ENCODE measurements at places on chromosomes 1 and 21. TPM values are rescaled to one million over a fixed set of nuclear protein-coding genes. Genes with fewer than 3 reads are reported as not detected.

SMPDL3B gene
- total RNA-seq: not detected

DNA sequence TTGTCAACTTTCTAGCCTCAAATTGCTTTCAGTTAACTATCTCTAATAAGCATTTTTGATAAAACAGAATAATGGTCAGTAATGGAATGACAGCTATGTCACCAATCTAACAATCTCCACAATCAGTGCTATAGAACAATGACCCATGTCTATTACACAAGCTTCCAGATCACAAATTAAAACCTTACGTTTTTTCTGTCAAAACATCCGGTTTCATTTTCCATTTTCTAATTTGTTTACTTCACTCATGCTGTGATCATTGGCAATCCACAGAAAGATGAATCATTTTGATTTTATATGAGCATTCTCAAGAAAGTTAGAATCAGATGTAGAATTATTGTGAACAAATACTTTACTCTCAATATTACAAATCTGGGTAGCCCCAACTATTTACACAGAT, 80.3 kb downstream of the KCNT2 start:
- no peaks in the 10 kb centered on the region for H3K27me3 ChIP-seq
- H3K36me3 ChIP-seq: no peaks in the 10 kb centered on the region
- no peaks in the 10 kb centered on the region for H3K4me1 ChIP-seq
- no peak overlapping the region for H3K4me3 ChIP-seq
- no peak overlapping the region for H3K27ac ChIP-seq

FALEC gene
- total RNA-seq: 0.60 TPM

DNA sequence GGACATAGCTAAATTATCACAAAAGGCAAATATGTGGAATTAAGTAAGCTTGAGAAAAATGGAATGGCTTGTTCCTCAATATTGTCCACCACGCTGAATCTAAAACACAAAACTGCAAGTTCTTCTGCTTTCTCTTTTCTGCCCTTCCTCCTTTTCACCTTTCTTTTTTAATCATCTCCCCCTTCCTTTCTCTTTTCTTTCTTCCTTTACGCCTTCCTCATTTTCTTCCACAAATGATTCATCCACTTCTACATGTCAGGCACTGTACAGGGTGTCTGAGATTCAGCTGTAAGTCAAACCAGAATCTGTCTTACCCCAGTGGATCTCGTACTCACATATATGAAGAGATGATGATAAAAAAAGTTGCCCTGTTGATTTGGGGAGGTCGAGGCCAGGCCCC, 1182.5 kb downstream of the MRPL39 start:
- H3K4me3 ChIP-seq: no peak overlapping the region
- no peaks in the 10 kb centered on the region for H3K36me3 ChIP-seq
- peaks cover 15% of the 10 kb centered on the region for H3K4me1 ChIP-seq
- no peaks in the 10 kb centered on the region for H3K27me3 ChIP-seq

GPR37L1 gene
- total RNA-seq: 0.20 TPM

DNA sequence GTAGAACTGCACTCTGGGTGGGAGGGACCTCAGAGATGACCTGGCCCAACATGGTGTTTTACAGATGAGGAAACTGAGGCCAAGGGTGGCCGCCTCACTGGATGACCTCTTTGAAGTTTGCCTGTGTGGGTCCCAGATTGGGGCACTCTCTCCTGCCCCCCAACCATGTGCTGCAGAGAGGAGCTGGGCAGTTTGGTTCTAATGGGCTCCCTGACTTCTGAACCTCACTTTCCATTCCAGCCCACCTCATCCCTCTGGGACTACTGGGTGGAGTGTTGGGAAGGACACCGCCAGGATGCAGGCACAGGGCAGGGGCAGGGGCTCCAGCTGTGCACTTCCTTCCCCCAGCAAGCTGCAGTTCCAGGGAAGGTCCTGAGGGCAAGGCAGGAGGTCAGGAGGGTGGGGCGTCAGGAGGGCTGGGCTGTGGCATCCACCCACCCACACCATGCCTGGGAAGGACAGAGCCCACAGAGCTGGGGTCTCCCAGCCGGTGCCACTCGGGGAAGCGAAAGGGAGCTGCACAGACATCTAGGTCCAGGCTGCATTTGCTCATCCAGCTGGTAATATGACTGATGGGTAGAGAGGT, 10.3 kb upstream of the EPS8L3 start:
- H3K4me3 ChIP-seq: no peak overlapping the region
- H3K4me1 ChIP-seq: no peaks in the 10 kb centered on the region
- no peaks in the 10 kb centered on the region for H3K27me3 ChIP-seq
- H3K36me3 ChIP-seq: no peaks in the 10 kb centered on the region

DNA sequence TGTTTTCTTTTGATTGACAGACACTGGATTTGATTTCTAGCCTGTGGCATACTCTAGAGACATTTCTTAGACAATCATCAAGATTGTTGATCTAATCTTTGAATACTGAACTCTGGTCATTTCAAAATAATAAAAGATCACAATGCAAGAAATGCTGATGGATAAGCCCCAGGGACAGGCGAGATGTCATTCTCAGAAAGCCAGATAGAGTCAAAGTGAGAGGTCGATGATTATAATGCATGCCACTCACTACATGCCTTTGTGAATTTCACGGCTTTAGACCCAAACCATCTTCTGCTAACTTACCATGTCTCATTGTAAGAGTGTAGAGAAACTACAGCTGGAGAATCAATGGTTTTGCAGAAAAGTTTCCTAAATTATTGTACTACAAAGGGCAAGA, 257.1 kb downstream of the DYRK1A start:
- H3K4me3 ChIP-seq: no peak overlapping the region

- no peaks in the 10 kb centered on the region for H3K27me3 ChIP-seq
- H3K36me3 ChIP-seq: no peaks in the 10 kb centered on the region
- peak overlapping the region; percentile 76 for H3K4me3 ChIP-seq
Observed at GRCh38 chr1:81802457-81802706, 1.6 kb downstream of the ADGRL2 start.

DNA sequence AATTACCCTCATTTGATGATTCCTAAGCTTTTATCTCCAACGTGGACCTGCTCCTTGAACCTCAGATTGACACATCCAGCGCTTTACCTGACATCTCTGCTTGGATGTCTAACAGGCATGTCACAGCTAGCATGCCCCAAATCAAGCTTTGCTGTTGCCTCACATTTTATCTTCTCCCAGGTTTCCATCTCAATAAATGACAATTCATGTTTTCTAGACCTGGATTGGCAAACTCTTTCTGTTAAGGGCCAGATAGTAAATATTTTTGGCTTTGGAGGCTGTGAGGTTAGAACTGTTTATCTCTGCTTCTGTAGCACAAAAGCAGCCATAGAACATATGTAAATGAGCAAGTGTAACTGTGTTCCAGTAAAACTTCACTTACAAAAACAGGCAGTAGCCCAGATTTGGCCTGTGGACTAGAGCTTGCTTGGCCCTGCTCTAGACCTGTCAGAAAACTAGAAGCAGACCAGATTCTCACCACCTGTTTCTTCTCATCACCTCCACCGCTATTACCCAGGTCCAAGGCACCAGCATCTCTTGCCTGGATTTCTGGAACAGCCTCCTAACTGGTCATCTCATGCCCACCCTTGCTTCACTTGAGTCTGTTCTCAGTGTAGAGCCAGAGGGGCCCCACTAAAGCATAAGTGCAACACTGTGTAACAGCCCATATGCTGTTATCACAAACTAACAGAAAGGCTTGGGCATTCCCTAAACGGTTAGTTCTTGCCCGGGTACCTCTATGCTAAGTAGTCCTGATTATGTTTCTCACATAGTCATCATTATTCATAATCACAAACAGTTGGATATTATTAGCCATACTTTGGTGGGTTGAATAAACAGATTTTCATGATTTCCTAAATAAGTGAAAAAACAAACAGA, 42.3 kb downstream of the UBE4B start:
- no peaks in the 10 kb centered on the region for H3K27me3 ChIP-seq
- H3K36me3 ChIP-seq: no peaks in the 10 kb centered on the region
- DNase-seq: no peak

GRCh38 chr1:10852486-10852885, 56.0 kb upstream of the CASZ1 start:
- peaks cover 6% of the 10 kb centered on the region for H3K4me1 ChIP-seq
- H3K27me3 ChIP-seq: no peaks in the 10 kb centered on the region
- no peak overlapping the region for H3K4me3 ChIP-seq
- H3K36me3 ChIP-seq: no peaks in the 10 kb centered on the region

DCDC2B gene
- total RNA-seq: not detected

- DNase-seq: no peak
- H3K27ac ChIP-seq: no peak overlapping the region
Observed at GRCh38 chr1:36531833-36532232, 49.1 kb upstream of the CSF3R start.

- no peaks in the 10 kb centered on the region for H3K36me3 ChIP-seq
- H3K4me1 ChIP-seq: peaks cover 47% of the 10 kb centered on the region
- no peak for DNase-seq
- H3K27ac ChIP-seq: peak overlapping the region; percentile 86
- H3K4me3 ChIP-seq: no peak overlapping the region
Observed at GRCh38 chr21:32523988-32524719, 61.2 kb downstream of the TCP10L start.

PIP5K1A gene
- 34.0 TPM for total RNA-seq

GRCh38 chr1:237041795-237042525, at the start of gene RYR2:
TSS of gene RYR2 (plus strand) at chr1:237042184. CDS start at chr1:237042522, 338 bp downstream.
- H3K4me1 ChIP-seq: no peaks in the 10 kb centered on the region
- H3K4me3 ChIP-seq: peak within 1 kb of the TSS; percentile 75
- H3K36me3 ChIP-seq: no peaks in the 10 kb centered on the region
- H3K27me3 ChIP-seq: peaks cover 4% of the 10 kb centered on the region
- peak within 1 kb of the TSS; percentile 96 for H3K27ac ChIP-seq
- DNase-seq: peak; percentile 57

GRCh38 chr21:17527711-17528110, 14.9 kb downstream of the CXADR start:
- H3K36me3 ChIP-seq: no peaks in the 10 kb centered on the region
- H3K4me1 ChIP-seq: no peaks in the 10 kb centered on the region
- H3K27me3 ChIP-seq: no peaks in the 10 kb centered on the region
- no peak overlapping the region for H3K4me3 ChIP-seq
- DNase-seq: no peak

DNA sequence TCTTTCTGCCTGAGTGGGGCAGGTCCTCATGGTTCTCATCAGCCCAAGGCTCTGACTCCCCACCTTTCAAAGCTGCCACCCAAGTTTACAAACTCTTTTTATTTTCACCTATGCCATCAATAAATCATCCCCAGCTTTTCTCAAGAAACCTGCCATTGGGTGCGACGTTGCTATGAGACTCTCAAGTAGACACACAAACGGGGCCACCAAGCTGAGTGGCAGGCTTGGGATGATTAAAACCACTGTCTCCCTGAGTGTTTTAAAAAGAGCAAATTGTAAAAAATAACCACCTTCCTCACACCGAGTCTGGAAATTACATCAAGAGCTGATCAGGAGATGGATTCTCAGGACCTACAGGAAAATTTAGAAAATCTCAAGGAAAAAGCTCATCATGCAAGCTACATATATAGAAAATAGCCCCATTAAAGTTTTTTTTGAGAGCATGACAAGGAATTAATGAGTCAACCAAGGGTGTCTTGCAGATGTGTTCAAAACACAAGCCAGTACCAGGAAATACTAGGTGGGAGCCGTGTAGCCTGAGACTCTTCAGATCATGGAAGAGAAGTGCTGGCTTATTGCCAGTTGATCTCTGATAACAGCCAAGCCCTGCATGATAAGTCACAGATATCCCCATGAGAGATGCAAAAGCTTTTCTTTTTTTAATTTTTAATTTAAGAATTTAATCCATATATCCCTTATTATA, 158.4 kb upstream of the BACE2 start:
- no peak overlapping the region for H3K4me3 ChIP-seq
- H3K27ac ChIP-seq: no peak overlapping the region
- H3K4me1 ChIP-seq: no peaks in the 10 kb centered on the region
- DNase-seq: no peak
- no peaks in the 10 kb centered on the region for H3K36me3 ChIP-seq

DENND4B gene
- 38.4 TPM for total RNA-seq

HAO2 gene
- total RNA-seq: not detected

DNA sequence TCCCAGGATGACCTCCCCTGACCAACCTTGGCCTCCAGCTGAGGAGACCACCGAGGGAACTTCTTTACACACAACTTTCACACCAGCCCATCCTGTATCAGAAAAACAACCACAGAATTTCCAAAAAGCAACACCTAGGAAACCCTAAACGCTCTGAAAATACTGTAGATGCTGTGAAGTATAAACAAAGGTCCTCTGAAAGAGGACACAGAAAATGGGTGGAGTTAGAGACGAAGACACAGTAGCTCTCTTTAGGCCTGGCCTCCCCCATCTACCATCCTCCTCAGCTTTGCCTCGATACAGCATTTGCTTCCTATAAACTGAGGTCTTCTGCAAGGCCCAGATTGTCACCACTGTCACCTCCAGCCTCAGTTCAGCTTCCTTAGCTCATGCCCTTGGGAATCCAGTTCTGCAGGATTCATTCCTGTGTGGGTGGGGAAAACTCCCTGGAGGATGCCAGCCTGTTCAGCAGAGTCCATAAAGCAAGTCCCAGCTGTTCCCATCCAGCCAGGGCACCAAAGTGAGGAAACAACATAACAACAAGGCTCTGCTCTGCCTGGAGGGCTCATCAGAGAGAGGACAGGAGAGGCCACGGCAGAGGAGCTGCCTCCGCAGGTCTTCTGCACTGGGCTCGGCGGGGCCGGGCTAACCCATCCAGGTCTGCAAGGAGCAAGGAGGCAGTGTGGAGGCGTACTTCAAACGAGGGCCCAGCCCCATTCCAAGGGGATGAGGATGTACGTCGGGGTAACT, 15.0 kb downstream of the PIK3C2B start:
- DNase-seq: no peak
- no peak overlapping the region for H3K4me3 ChIP-seq
- no peaks in the 10 kb centered on the region for H3K36me3 ChIP-seq
- H3K4me1 ChIP-seq: peaks cover 27% of the 10 kb centered on the region
- H3K27ac ChIP-seq: no peak overlapping the region

- H3K27ac ChIP-seq: no peak overlapping the region
- no peak for DNase-seq
- no peaks in the 10 kb centered on the region for H3K27me3 ChIP-seq
Observed at GRCh38 chr1:215987092-215987875, 420.2 kb downstream of the KCTD3 start.

DYNLT4 gene
- total RNA-seq: 0.58 TPM

DNA sequence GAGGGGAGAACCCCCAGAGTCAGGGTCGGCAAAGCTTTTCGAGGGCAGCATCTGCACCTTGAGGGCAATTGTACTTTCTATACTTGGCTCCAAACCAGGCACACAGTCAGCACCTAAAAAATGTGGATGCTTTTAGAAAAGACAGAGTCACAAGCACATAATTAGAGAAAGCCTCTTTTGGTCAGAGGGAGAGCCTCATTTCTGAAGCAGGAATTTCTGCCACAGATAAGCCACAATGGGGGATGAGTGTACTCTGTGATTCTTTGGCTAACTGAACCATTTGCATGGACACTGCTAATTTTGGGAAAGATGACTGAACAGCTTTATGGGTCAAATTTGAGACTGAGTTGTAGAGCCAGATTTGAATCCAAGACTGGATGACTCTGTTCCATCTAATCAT, 635.7 kb downstream of the KIF26B start:
- peaks cover 26% of the 10 kb centered on the region for H3K4me1 ChIP-seq
- no peak overlapping the region for H3K27ac ChIP-seq
- DNase-seq: no peak
- no peak overlapping the region for H3K4me3 ChIP-seq

ELF3 gene
- 255 TPM for total RNA-seq
